ENCODE measurements at places on chromosomes 11 and 22. TPM values are rescaled to one million over a fixed set of nuclear protein-coding genes. Genes with fewer than 3 reads are reported as not detected.
A peak's percentile ranks its signal among the peaks of the same experiment; 100 is the strongest.

The JAML gene
- total RNA-seq: not detected

DNA sequence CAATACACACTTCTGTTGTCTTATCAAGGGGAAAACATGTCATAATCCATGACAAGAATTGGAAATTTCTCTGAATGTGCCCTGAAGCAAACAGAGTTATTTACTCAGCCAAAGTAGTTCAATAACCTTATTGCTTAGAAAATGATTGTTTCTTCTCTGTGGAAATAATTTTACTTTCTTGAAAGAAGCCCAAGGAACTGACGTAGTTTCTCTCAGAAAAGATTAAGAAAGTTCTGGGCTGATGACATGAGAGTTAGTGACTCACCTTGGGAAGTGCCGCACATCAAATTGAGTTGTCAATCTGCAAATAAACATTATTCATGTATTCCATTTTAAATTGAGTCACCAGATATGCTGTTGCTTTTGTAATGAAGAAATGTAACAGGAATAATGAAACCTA, 418.6 kb upstream of the LRRC4C start:
- no peak for DNase-seq

DNA sequence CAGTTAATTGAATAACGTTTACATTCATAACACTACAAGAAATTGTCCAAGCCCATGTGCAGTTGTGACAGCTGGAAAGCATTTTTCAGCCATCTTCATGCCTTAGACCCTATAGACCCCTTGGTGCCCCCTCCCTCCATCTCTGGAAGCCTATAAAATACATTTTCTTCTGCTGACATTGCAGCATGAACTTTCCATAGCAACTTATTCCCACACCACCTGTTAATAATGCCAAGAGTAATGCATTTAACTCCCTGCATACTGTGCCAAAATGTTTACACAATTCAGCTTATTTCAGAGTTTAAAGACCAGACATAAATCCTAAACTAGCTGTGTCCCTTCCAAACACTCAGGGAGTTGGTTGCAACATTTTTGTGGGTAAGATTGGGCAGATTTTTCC, 143.0 kb upstream of the ARHGAP20 start:
- DNase-seq: peak; percentile 58

GRCh38 chr11:44178381-44178780, 82.9 kb downstream of the EXT2 start:
- DNase-seq: peak; percentile 71

The BTBD18 gene
- total RNA-seq: not detected

GRCh38 chr22:43516386-43516785, 104.6 kb downstream of the MPPED1 start:
- no peak for DNase-seq

GRCh38 chr11:70836071-70836470, 416.3 kb downstream of the SHANK2 start:
- DNase-seq: no peak

DNA sequence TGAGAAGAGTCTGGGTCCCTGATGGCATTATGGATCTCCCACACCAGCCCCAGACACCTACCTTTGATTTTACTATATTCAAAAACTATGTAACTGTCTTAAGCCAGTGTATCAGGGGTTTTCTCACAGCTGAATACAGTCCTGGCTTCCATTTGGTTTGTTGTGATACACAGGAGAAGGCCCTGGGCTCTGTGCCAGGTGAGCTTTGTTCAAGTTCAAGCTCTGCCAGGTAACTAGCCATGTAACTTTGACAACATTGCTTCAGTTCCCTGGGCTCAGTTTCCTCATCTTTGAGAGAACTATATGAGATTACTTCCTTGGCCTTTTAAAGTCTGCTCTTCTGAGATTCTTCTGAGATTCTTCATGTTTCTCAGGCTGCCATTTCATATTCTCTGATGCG, 327.5 kb upstream of the TENM4 start:
- DNase-seq: no peak
